ENCODE measurements at places on chromosomes 6 and 20. TPM values are rescaled to one million over a fixed set of nuclear protein-coding genes. Genes with fewer than 3 reads are reported as not detected.

- DNase-seq, result no peak
These were observed 128.8 kb upstream of the CDH4 start for GRCh38 chr20:61123286-61123685.

GRCh38 chr6:124226396-124226795 is 422.7 kb downstream of the NKAIN2 start:
- peak; percentile 1 for DNase-seq

The GMPR gene
- total RNA-seq, result 4.7 TPM

DNA sequence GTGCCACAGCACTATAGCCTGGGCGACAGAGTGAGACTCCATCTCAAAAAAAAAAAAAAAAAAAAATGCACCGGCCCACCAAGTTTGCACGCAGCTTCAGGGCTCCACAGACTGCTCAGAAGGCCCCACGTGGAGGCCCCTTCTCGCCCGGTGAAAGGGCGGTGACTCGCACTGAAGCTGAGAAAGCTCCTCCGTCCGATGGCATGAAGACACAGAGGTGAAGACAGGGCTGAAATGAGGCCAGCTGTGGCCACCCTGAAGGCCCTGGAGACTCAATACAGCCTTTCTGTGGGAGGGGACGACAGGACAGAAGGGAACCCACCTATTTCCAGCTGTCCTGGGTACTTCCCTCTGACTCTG is 84.0 kb downstream of the PTPN1 start:
- DNase-seq, result no peak

The SLC22A1 gene
- 0.32 TPM for total RNA-seq

The RFX6 gene
- total RNA-seq, result not detected
